ENCODE measurements at places on chromosomes 1 and 21. TPM values are rescaled to one million over a fixed set of nuclear protein-coding genes. Genes with fewer than 3 reads are reported as not detected.

GRCh38 chr1:201252944-201253371, 30.3 kb upstream of the PKP1 start:
- H3K36me3 ChIP-seq: no peaks in the 10 kb centered on the region
- H3K4me3 ChIP-seq: no peak overlapping the region
- no peaks in the 10 kb centered on the region for H3K4me1 ChIP-seq
- H3K27ac ChIP-seq: no peak overlapping the region

- H3K27ac ChIP-seq: no peak overlapping the region
- H3K4me1 ChIP-seq: no peaks in the 10 kb centered on the region
- peaks cover 5% of the 10 kb centered on the region for H3K27me3 ChIP-seq
- no peak for DNase-seq
- H3K4me3 ChIP-seq: no peak overlapping the region
Measured at GRCh38 chr1:63799307-63799706, 25.5 kb downstream of the ROR1 start.

DNA sequence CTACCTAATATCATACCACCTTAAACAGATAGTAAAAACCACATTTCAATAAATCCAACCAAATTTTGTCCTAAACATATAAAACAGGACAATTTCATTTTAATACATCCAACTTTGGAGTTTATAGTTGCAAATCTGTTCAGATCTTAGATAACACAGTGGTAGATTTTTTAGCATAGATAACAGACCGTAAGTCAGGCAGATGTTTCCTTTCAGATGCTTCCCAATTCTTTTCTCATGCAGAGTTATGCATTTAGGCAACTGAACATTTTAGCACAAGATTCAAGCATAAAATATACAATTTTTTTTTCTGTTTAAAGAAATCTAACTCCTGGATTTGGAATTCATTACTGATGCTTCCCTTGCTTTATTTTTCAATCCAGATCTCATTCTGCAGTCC, 156.5 kb upstream of the ZNHIT6 start:
- no peak for DNase-seq
- no peaks in the 10 kb centered on the region for H3K36me3 ChIP-seq
- no peak overlapping the region for H3K4me3 ChIP-seq
- H3K4me1 ChIP-seq: no peaks in the 10 kb centered on the region
- no peaks in the 10 kb centered on the region for H3K27me3 ChIP-seq

DNA sequence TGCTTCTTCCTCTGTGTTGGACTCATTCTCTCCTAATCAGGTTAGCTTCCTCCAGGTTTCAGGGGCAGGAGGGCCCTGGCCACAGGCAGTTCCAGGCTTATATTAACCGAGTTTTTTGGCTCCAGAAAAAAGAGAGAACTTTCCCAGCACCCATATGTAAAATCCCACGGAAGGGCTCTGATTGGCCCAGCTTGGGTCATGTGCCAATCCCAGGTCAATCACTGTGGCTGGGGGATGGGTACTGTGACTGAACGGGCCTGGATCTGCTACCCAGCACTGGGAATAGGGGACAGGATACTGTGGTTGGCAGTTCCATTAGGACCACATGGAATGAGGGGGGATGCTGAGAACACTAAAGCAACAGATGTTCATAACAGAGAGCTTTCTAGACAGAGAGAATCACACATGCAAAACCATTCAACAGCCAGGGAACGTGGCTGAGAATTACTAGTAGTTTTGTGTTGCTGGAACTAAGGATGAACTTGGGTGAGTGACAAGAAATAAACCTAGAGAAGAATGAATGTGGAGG, 51.1 kb upstream of the NEK2 start:
- H3K36me3 ChIP-seq: no peaks in the 10 kb centered on the region
- DNase-seq: no peak
- H3K4me3 ChIP-seq: no peak overlapping the region
- peaks cover 5% of the 10 kb centered on the region for H3K27me3 ChIP-seq

DNA sequence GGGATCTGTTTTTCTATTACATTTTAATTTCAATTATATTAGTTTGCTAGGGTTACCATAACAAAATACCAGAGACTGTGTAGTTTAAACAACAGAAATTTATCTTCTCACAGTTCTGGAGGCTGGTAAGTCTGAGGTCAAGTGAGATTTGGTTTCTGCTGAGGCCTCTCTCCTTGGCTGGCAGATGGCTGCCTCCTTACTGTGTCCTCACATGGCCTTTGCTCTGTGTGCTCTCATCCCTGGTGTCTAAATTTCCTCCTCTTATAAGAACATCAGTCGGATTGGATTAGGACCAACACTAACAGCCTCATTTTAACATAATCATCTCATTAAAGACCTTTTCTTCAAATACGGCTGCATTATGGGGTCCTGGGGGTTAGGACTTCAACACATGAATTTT, 195.2 kb upstream of the CHODL start:
- H3K4me3 ChIP-seq: no peak overlapping the region
- no peaks in the 10 kb centered on the region for H3K36me3 ChIP-seq
- DNase-seq: no peak
- H3K4me1 ChIP-seq: no peaks in the 10 kb centered on the region
- no peaks in the 10 kb centered on the region for H3K27me3 ChIP-seq

DNA sequence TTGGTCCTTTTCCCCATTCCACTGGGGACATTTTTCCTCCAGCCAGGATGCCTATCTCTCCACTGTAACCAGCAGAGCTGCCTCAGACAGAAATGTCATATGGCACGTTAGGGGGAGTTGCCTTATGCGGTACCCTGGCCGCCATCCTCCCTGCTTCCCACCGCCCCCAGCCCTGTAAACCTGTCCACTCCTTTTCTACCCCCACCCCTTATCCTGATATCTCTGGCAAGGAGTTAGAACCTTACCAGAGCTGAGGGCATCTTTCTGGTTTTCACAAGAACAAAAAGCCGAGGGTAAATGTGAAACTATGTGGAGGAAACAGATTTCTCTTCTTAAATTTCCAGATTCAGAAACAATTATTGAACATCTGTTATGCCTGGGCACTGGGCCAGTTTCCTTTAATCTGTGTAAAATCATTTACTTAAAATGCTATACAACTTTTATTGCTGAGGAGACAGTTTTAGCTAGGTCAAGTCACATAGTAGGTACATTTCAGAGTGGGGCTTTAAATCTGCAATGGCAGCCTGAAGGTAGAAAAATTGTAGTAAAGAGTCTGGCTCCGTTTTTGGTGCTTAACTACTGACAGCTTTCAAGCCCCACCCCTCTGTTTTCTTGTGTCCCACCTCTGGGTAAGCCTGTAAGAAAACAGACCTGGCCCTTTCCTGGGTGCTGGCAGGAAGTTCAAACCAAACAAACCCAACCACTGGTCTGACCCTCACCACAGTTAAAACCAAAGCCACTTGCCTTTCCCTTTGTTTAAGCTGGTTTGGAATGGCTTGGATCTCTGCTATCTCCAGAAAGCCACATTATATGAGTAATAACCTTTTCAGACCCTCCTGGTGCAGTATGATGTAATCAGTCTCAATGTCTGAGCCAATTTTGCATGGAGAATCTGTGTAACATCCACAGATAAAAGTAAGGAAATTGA, 319.0 kb downstream of the HHAT start:
- H3K4me1 ChIP-seq: no peaks in the 10 kb centered on the region
- no peak overlapping the region for H3K4me3 ChIP-seq
- no peaks in the 10 kb centered on the region for H3K36me3 ChIP-seq
- H3K27me3 ChIP-seq: no peaks in the 10 kb centered on the region
- H3K27ac ChIP-seq: no peak overlapping the region

GRCh38 chr1:95854457-95854856, 620.4 kb downstream of the RWDD3 start:
- H3K27ac ChIP-seq: no peak overlapping the region
- no peaks in the 10 kb centered on the region for H3K4me1 ChIP-seq
- no peaks in the 10 kb centered on the region for H3K27me3 ChIP-seq

- H3K27ac ChIP-seq: no peak overlapping the region
- H3K36me3 ChIP-seq: no peaks in the 10 kb centered on the region
- no peaks in the 10 kb centered on the region for H3K27me3 ChIP-seq
- peaks cover 5% of the 10 kb centered on the region for H3K4me1 ChIP-seq
- DNase-seq: no peak
- no peak overlapping the region for H3K4me3 ChIP-seq
Measured at GRCh38 chr21:29144736-29145353, 14.4 kb downstream of the MAP3K7CL start.

GRCh38 chr1:29297450-29297849, 61.1 kb downstream of the PTPRU start:
- H3K27ac ChIP-seq: no peak overlapping the region
- H3K36me3 ChIP-seq: no peaks in the 10 kb centered on the region
- H3K4me1 ChIP-seq: no peaks in the 10 kb centered on the region

DNA sequence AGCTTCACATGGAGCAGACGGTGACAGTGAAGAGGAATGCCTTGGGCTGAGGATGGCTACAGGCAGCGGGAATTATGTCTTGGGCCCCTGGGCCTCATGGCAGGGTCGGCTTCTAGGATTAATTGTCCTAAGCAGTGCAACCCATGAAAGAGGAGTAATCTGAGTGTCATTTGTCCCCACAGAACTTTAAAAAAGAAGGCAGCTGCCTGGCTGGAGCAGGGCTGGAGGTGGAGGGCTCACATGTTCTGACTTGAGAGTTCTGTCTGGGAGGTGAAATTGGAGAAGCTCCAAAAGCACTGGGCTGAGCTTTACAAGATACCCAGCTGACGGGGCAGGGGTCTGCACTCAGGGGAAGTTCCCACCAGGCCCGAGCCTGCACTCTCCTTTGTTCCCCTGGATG, 22.6 kb downstream of the CACNA1S start:
- DNase-seq: no peak
- no peak overlapping the region for H3K27ac ChIP-seq
- no peaks in the 10 kb centered on the region for H3K4me1 ChIP-seq
- H3K36me3 ChIP-seq: no peaks in the 10 kb centered on the region
- H3K4me3 ChIP-seq: no peak overlapping the region

- no peaks in the 10 kb centered on the region for H3K4me1 ChIP-seq
- H3K27ac ChIP-seq: no peak overlapping the region
- no peaks in the 10 kb centered on the region for H3K36me3 ChIP-seq
- H3K4me3 ChIP-seq: no peak overlapping the region
- peaks cover 6% of the 10 kb centered on the region for H3K27me3 ChIP-seq
- no peak for DNase-seq
Measured at GRCh38 chr1:17874710-17875109, 119.6 kb downstream of the ACTL8 start.

GRCh38 chr1:80003250-80003649, 996.7 kb upstream of the ADGRL4 start:
- DNase-seq: no peak
- no peaks in the 10 kb centered on the region for H3K27me3 ChIP-seq
- H3K4me3 ChIP-seq: no peak overlapping the region

DNA sequence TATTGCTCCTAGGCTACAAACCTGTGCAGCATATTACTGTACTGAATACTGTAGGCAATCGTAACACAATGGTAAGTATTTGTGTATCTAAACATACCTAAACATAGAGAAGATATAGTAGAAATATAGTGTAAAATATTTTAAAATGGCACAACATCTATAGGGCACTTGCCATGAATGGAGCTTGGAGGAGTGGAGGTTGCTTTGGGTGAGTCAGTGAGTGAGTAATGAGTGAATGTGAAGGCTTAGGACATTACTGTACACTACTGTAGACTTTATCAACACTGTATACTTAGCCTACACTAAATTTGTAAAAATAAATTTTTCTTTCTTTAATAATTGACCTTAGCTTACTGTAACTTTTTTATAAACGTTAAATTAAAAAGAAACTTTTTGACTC, 7.9 kb downstream of the LEFTY2 start:
- no peaks in the 10 kb centered on the region for H3K27me3 ChIP-seq
- DNase-seq: no peak
- no peaks in the 10 kb centered on the region for H3K4me1 ChIP-seq
- H3K4me3 ChIP-seq: no peak overlapping the region

DNA sequence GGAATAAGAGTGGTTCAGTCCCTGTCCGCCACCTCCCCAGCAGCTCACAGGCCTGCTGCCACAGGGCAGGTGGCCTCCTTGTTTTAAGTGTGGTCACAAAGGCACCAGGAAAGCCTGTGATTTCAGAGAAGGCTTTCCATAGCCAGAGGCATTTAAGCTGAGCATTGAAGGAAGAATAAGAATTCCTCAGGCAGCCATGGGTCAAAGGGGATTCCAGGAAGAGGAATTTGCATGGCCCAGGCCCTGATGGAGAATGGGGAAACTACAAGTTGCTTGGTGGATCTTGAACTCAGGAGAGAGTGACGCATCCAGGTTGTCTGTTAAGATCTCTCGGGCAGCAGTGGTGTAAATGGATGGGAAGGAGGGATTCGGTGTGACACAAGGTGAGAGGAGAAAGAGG, 66.7 kb downstream of the KLHDC7A start:
- DNase-seq: no peak
- no peaks in the 10 kb centered on the region for H3K4me1 ChIP-seq
- no peak overlapping the region for H3K27ac ChIP-seq
- H3K36me3 ChIP-seq: no peaks in the 10 kb centered on the region
- H3K4me3 ChIP-seq: no peak overlapping the region
- peaks cover 32% of the 10 kb centered on the region for H3K27me3 ChIP-seq

DNA sequence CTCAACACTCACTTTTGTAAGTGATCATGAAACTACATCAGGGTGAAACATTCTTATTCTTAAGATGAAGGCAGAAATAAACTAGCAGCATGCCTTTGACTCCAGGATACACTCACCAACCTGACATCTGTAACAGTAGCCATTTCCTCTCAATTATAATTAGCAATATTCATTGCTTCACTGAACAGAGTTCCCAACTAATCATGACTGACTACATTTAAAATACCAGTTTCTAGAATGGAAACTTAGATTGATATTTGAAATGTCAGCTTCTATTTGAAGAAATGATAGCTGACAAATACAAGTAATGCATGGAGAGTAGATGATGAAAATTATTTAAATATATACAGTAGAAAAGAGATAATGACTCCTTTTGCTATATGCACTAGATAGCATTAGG, 1023.8 kb downstream of the MRPL39 start:
- DNase-seq: no peak
- H3K4me1 ChIP-seq: no peaks in the 10 kb centered on the region
- no peak overlapping the region for H3K27ac ChIP-seq
- H3K4me3 ChIP-seq: no peak overlapping the region

- H3K4me3 ChIP-seq: peak overlapping the region; percentile 82
- no peaks in the 10 kb centered on the region for H3K27me3 ChIP-seq
- peak; percentile 72 for DNase-seq
- H3K27ac ChIP-seq: peak overlapping the region; percentile 99
Measured at GRCh38 chr1:26541816-26542711, 12.5 kb downstream of the RPS6KA1 start.

- H3K4me3 ChIP-seq: no peak overlapping the region
- no peak for DNase-seq
- no peaks in the 10 kb centered on the region for H3K27me3 ChIP-seq
- H3K27ac ChIP-seq: no peak overlapping the region
Measured at GRCh38 chr1:176826265-176826664, 338.2 kb downstream of the ASTN1 start.

DNA sequence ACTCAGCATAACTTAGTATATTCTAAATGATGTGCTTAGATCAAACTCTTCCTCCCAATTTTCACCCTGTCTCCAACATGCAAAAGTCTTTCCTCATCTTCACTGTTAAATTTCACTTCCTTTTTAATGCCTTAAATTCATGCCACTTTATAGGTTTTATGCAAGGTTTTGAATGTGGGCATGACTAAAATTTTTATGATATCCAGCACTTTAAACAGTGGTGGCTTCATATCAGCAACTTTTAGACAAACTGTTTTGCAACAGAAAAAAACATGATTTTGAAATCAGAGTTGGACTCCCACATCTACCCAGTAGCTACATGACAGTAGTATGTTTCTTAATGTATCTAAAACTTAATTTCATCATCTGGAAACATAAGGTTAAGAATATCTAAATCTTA, 84.7 kb upstream of the ZP4 start:
- H3K36me3 ChIP-seq: no peaks in the 10 kb centered on the region
- H3K4me3 ChIP-seq: no peak overlapping the region
- H3K27me3 ChIP-seq: no peaks in the 10 kb centered on the region
- H3K4me1 ChIP-seq: no peaks in the 10 kb centered on the region

Gene IKBKE
- 52.9 TPM for total RNA-seq

Gene KLHL21
- total RNA-seq: 14.6 TPM

Gene NCF2
- 101 TPM for total RNA-seq

Gene DYNLT5
- not detected for total RNA-seq

Gene DCST1
- not detected for total RNA-seq

Gene SYT14
- not detected for total RNA-seq

Gene KRTAP26-1
- not detected for total RNA-seq

Gene FCRL2
- total RNA-seq: 51.6 TPM
